Vagina (tissue), 2 donors: ENCODE measurements at places on chromosomes 4 and X.

DNA sequence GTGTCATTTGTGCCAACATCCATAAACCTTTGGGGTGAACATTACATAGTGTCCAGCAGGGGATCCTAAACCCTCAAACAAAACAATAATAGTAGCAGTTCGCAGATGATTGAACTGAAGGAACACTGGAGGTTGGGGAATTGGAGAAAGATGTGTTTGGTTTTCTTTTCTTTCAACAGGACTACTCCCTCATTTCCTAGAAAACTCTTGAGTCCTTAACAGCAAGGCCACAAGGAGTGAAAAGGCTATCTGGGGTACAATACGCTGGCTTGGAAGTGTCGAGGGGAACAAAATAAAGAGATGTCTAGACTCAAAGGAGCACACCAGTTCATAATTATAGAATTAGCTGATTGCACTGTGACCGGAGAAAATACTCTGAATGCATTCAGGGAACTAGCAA lies 72.1 kb downstream of the IDS start:
- DNase-seq = no peak

DNA sequence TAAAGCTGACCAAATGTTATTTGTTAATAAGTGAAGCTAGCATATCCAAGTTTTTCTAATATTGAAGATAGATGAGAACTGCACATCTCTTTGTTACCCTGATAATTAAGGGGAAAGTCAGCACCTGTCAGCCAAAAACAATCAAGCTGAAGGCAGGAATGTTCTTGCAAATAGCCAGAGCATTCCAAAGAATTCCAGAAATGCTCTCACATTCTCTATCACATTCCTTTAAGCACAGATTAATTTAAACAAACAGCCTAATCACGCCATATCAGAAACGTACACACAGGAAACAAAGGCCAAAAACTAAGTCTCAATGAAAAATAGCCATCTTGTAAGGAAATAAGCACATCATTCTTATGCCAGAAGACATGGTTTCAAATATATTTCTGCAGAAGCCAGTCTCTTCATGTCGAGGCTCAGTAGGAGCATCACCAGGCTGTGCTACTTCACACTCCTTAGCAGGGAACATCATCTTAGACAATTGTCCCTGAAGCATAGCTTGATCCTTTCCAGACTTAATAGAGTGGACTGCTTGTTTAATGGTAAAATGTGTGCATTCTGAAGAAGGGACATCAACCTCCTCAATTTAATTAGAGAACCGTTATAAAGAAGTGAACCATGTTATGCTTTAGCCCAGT lies 252.9 kb upstream of the TTC29 start:
- no peak for DNase-seq

DNA sequence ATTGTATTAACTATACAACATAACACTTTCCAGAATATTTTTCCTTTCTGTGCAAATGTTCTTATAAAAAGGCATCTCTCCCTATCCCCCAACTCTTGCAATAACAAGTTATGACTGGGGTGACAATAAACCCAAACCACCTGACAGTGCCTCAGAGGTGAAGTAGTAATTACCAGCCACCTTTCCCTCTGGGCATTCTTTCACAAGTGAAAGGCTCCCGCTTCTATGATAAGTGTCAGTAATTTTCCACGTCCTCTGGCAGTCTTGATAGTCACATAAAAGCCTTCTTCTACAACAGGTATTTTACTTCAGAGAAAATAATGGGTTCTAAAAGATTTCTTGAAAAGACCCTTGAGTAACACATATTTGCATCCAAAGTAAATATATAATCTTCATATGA lies 82.7 kb downstream of the MANBA start:
- DNase-seq = no peak

- no peak for DNase-seq
Observed at GRCh38 chr4:78310007-78310739, 241.4 kb upstream of the ANXA3 start.

GRCh38 chr4:183328832-183329231 lies 6.6 kb upstream of the CLDN24 start:
- DNase-seq = no peak

DNA sequence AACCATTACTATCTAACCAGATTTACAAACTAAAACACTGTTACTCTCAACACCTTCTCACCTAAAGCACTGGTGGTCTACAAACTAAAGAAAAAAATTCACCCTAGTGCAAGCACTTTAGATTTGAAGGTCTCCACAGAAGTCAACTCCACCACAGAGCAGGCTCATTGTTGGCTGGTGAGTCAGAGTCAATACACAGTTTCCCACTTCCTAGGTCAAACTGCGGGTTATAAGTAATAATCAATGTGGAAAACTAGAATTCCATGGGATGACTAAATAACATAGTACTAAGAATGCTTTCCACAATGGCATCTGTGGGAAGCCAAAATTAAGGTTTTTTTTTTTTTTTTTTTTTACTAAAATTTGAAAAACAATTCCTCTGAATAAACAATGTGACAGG lies 191.8 kb downstream of the PDGFC start:
- no peak for DNase-seq

DNA sequence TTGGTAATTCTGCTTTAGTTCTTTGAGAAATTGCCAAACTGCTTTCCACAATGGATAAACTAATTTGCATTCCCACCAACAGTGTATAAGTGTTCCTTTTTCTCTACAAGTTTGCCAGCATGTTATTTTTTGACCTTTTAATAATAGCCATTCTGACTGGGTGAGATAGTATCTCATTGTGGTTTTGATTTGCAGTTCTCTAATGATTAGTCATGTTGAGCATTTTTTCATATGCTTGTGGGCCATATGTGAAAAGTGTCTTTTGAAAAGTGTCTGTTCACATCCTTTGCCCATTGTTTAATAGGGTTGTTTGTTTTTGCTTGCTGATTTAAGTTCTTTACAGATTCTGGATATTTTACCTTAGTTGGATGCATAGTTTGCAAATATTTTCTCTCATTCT lies 25.9 kb downstream of the ENPEP start:
- no peak for DNase-seq

DNA sequence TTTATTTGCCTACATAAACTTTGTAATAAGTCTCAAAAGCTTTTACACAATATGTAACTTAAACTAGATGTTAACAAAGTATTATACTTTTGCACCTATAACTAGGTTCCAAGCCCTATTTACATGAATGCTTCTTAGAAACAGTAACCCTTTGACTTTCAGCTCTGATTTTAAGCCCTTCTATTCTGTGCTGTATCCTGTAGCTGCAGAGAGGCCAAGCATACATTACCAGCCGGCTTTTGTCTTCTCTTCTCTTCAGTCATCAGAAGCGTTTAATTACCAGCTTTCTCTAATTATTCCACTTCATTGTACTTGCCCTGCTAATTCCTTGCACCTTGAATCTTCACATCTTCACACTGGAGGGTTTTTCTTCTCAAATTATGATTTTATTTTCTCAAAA lies 403.1 kb downstream of the PDGFC start:
- no peak for DNase-seq

GRCh38 chr4:94508806-94509205 lies 57.1 kb downstream of the PDLIM5 start:
- DNase-seq = no peak
